ENCODE measurements at places on chromosomes 5 and 9. TPM values are rescaled to one million over a fixed set of nuclear protein-coding genes. Genes with fewer than 3 reads are reported as not detected.

SCGB3A2 gene
- not detected for total RNA-seq

PRDM9 gene
- not detected for total RNA-seq

SGCD gene
- total RNA-seq = 4.5 TPM

TEX48 gene
- total RNA-seq = not detected

DOCK2 gene
- total RNA-seq = 2.3 TPM

GRIN3A gene
- not detected for total RNA-seq

PHPT1 gene
- 312 TPM for total RNA-seq

FOXD4 gene
- 0.82 TPM for total RNA-seq

GRM6 gene
- total RNA-seq = not detected

SHOC1 gene
- not detected for total RNA-seq

ERAP2 gene
- 1.2 TPM for total RNA-seq

PCSK5 gene
- 0.96 TPM for total RNA-seq

AK8 gene
- total RNA-seq = 1.4 TPM

LCP2 gene
- not detected for total RNA-seq

IL4 gene
- total RNA-seq = not detected

PCDHGA3 gene
- not detected for total RNA-seq

CANX gene
- total RNA-seq = 342 TPM

GDNF gene
- 0.05 TPM for total RNA-seq

NTNG2 gene
- total RNA-seq = 1.6 TPM

AKNA gene
- 3.4 TPM for total RNA-seq

CER1 gene
- total RNA-seq = not detected

TMEM232 gene
- not detected for total RNA-seq

ZNF483 gene
- 0.92 TPM for total RNA-seq
